ENCODE measurements at places on chromosomes 12 and 14.

- no peak for DNase-seq
These were observed 7.6 kb downstream of the EXOC3L4 start for GRCh38 chr14:103101963-103102688.

DNA sequence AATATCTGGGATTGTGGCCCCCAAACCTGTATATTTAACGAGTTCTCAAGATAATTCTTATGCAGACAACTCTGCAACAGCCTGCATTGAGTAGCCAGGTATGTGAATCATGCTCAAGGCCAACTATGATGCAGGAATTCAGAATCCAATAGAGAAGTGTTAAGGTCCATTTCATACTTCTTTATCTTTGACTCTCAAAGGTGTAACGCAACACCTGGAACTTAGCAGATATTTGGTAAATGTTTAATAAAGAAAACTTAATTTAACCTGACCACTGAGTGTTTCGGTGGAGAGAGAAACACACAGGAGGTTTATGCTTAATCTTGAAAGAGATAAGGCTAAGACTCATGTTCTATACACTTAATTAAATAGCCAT, 156.5 kb upstream of the PLEKHG7 start:
- no peak for DNase-seq

DNA sequence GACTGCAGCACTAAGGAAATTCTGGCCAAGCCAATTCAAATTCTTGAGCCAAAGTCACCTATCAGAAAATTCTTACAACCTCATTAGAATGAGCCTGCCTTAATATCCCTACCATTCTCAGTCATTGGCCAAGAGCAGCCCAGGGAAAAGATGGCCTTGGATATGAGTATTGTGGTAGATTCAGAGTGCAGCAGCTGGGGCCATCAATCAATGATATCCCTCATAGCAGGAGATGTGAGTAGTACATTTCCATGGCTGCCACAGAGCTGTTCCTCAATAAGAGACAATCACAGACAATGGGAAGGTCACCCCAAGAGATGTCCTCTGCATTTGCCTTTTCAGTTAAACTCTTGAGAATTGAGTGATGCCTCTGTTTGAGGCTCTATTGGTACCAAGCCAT, 161.6 kb downstream of the DYRK2 start:
- no peak for DNase-seq

DNA sequence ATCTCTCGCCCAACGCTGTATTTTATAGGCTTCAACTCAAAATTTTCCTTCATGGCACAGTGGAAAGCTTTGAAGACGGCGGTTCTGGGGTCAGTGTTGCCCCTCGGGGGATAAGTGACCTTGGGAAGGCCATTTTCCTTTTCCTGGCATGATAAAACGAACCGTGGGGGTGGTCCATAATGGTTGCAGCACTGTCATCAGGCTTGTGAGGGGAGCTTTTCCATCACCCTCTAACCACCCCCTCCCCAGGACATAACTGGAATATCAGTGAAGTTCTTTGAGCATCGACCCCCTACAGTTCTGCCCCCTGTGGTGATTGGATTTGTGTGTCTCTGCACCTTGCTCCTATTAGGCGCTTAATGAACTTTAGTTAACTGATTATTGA, 16.0 kb downstream of the FOS start:
- DNase-seq: no peak

DNA sequence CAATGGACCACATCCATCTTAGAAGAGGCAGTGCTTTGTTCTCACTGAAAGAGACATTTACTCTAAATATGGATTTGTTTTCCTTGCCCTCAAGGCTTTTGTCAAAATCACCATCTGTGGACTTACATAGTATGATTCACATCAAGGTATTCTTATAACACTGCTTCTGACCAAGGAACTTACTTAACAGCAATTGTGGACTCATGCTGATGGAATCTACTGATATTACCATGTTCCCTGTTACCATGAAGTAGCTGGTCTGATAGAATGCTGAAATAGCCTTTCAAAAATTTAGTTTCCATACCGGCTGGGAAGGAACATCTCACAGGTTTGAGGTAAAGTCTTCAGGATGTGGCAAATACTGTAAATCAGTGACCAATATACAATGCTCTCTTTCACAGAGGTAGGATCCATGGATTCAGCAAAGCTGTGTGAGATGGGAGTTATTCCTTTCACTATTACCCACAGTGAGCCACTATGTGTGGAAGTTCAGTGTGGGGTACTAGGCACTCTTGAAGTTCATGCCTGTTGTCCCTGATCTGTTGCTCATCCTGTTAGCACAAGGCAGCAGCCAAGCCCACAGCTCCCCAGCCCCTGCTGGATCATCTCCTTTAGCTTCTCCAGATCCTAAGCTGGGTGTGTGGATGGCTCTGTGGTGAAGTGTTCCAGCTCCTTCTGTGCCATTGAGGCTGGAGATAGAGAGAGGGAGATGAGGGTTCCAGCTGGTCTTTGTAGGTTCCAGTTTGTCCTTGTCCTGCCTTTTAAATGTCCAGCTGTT, 126.4 kb downstream of the ATP23 start:
- DNase-seq: peak; percentile 94

DNA sequence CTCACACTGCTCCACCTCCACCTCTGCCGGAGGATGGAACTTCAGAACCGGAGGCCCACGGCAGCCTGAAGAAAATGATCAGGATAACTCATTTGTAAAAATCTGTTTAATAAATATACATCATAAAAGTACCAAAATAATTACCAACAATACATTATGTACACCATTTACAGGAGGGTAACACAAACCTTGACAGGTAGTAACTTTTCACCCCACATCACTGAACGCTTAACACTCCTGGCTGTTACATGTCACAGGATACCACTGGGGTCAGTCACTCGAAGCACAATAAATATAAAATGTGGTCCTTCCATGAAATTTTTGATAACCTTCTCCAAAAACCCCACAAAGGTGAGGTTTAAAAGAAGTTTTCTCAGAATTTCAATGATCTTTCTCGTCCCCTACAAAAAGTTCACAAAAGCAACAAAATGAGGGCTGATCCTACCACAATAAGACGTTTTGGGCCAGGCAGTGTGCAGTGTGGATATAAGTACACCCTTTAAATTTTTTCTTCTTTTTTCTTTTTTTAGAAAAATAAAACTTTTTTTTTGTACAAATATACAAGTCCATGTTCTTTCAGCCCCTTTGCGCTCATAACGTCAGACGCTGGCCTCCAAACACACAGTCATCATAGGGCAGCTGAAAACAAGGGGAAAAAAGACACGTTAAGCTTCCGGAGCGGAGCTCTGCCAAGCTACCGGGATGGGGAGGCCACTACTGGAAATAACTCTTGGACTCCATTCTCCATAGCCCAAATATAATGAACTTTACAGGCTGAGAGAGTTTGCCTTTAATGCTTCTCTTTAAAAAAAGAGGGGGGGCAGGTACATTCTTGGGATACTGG, 2.9 kb downstream of the NFKBIA start:
- no peak for DNase-seq

All from epithelial cell of esophagus (primary cell).